ENCODE measurements at places on chromosomes 6 and 20. TPM values are rescaled to one million over a fixed set of nuclear protein-coding genes. Genes with fewer than 3 reads are reported as not detected.

XKR7 gene
- 2.3 TPM for total RNA-seq

DNA sequence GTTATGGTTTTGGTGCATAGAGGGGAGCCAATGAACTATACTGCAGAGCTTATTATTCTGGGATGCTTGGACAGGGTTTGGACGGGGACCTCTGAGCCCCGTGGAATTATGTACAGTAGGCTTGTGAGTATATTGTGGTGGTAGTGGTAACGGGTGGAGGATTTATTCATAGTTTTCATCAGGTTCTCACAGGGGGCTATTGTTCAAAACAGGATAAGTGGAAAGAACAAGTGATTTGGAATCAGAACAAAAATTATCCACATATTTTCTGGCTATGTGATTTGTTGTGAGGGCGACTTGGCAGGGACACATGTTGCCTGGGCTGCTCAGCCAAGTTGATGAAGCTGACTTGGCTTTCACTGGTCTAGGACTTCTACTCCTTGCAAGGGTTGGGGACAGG lies 64.6 kb upstream of the ELOVL5 start:
- no peak overlapping the region for H3K27ac ChIP-seq
- no peak for DNase-seq
- H3K27me3 ChIP-seq, result no peaks in the 10 kb centered on the region
- peaks cover 13% of the 10 kb centered on the region for H3K4me1 ChIP-seq

GRCh38 chr6:37017606-37018197 lies 12.2 kb downstream of the FGD2 start:
- H3K27me3 ChIP-seq, result no peaks in the 10 kb centered on the region
- no peaks in the 10 kb centered on the region for H3K36me3 ChIP-seq
- no peak for DNase-seq
- no peak overlapping the region for H3K27ac ChIP-seq
- no peak overlapping the region for H3K4me3 ChIP-seq

KHDC1L gene
- total RNA-seq, result not detected

SLC2A4RG gene
- total RNA-seq, result 47.2 TPM

PHF3 gene
- total RNA-seq, result 50.2 TPM

FAM83C gene
- not detected for total RNA-seq

GRCh38 chr6:21265730-21266044 lies 327.9 kb upstream of the SOX4 start:
- H3K4me3 ChIP-seq, result no peak overlapping the region
- DNase-seq, result no peak
- H3K4me1 ChIP-seq, result peaks cover 12% of the 10 kb centered on the region

DNA sequence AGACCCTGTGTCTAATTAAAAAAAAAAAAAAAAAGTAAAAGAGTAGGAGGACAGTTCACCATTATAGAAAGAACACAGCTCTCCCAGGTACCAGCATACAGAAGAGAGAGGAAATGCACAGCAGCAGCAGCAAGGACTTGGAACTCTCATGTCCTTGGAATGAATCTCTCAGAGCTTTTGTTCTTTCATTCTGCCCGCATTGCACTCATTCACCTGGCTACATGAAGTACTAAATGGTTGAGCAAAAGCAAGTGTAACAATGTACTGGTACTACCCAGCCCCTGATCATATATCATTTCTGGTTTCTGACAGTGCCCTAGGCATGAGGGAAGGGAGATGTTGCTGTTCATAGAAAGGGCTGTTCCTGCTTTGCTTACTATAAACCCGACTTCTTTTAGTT lies 12.1 kb upstream of the BTN3A3 start:
- no peaks in the 10 kb centered on the region for H3K27me3 ChIP-seq
- H3K27ac ChIP-seq, result no peak overlapping the region
- no peaks in the 10 kb centered on the region for H3K4me1 ChIP-seq
- no peak for DNase-seq
- H3K4me3 ChIP-seq, result no peak overlapping the region

DNA sequence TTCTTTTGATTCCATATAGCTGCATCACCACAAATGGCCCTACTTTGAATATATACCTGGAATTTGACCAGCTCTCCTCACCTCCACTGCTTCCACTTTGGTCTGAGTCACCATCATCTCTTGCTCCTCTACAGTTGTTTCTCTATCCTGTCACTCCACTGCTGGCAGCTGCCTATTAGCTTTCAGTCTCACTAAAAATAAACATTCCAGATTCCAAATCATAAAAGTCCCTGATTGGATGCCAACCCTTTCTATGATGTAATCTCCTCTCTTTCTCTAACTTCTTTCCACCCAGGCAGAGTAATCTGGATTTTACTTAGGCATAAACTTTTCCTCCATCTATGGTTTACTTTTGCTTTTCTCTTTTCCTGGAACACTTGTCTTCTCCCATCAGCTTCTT lies 49.1 kb downstream of the RFPL4B start:
- no peak overlapping the region for H3K4me3 ChIP-seq
- no peaks in the 10 kb centered on the region for H3K4me1 ChIP-seq
- H3K36me3 ChIP-seq, result peaks cover 4% of the 10 kb centered on the region
- no peak overlapping the region for H3K27ac ChIP-seq
- H3K27me3 ChIP-seq, result no peaks in the 10 kb centered on the region

DNA sequence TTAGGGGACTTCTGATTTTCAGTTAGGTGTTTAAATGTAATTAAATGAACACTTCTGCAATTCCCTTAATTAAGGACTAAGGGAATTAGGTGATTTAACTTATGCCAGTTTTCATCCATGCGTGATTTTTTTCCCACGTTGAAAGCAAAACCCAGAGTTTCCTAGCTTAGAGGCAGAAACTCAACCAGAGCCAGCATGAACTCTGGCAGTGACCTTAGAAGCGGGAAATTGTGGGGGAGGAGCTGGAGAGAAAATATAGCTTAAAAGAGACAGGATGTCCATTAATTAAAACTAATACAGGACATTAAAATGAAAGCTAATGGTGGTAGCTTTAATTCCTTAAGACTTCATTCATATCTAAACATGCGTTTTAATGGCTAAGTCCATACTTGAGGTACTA lies 41.6 kb downstream of the IYD start:
- H3K36me3 ChIP-seq, result 0 out of 2 replicates have a peak, but pooled peaks cover 2% of the 10 kb centered on the region
- no peak for DNase-seq
- no peaks in the 10 kb centered on the region for H3K27me3 ChIP-seq
- no peak overlapping the region for H3K4me3 ChIP-seq
- H3K4me1 ChIP-seq, result no peaks in the 10 kb centered on the region
- no peak overlapping the region for H3K27ac ChIP-seq

JPH2 gene
- total RNA-seq, result 0.81 TPM

PTCRA gene
- not detected for total RNA-seq

DNA sequence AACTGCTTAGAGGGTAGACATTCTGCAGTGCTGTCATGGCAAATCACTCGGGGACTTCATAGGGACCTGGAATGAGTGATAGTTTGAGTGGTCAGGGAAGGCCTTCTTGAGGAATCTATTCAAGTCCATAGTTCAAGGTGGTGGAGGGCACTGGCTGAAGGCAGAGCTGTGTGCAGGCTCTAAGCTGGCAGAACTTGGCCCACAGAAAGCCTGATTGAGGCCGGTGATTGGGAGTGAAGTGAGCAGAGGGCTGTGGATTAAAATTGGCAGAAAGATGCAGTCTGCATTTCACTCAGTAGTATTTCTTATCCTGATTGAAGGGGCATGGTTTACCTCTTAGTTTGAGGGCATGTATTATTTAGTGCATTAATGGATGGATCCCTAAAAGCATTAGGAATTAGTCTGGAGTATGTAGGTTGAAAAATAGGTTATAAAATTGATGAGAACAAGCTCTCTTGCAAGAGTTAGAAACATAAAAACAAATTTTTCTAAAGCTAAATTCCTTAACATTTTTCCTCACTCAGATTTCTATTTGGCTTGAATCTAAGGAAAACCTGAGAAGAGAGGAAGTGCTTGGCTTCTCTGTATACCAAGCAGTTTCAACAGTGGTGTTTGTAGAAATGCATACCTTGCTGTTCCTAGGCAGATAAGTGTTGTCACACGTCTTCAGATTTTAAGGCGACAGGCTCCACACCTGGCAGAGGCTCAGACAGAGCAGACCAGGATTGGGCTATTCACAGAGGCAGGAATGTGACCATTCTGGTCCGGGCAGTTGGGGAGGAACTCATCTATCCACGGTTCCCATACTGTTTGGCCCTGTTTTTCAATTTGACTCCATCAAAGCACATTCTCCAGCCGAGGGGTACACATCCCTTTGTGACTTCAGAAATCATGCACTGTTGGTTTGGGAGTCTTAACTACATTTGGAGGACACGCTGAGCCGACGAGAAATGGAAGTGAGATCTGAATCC lies 45.2 kb downstream of the UTRN start:
- peak; percentile 86 for DNase-seq
- peaks cover 91% of the 10 kb centered on the region for H3K4me1 ChIP-seq
- no peaks in the 10 kb centered on the region for H3K36me3 ChIP-seq
- H3K4me3 ChIP-seq, result peak overlapping the region; percentile 71

GRCh38 chr20:15575255-15575654 lies 998.0 kb downstream of the KIF16B start:
- H3K27ac ChIP-seq, result no peak overlapping the region

ADGRB3 gene
- 1.0 TPM for total RNA-seq

DNA sequence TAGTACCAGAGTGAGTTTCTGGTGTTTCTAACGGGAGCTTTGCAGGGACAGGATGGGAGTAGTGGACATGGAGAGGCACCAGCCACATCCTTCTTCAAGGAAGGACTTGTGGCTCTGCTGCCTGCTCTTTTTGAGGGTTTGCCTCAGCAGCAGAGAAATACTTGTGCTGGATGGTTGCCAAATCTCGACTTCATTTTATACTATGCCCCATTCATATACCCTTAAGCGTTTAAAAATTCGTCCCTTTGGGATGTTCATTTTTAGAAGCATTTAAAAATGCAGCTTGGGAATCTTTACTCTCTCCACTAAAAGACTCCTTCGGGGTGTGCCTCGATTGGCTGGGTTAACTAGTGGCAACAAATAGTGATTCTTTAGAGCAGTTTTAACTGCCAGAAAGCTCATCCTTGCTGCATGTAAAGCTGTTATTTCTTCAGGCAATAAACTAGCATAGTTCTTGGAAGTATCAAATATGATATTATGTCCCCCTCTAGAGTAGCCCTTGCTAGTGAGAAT lies 126.5 kb upstream of the B3GAT2 start:
- no peak for DNase-seq
- no peaks in the 10 kb centered on the region for H3K4me1 ChIP-seq
- no peak overlapping the region for H3K27ac ChIP-seq

DNA sequence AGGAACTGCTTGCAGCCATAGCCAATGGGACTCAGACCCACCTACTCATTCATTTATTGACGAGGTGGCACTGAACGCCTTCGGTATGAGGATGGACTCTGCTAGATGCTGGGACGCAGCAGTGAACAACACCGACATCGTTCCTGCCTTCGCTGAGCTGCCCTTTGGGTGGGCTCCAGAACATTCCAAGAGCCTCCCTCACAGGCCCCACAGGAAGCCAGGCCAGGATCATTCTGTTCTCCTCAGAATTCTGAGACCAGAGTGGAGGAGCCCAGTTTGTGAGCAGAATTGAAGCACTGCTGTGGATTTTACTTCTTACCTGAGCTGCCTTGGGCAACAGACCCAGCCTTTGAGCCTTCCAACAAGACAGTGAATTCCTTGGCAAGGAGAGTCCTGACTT lies 82.1 kb downstream of the KCNB1 start:
- no peak overlapping the region for H3K4me3 ChIP-seq
- DNase-seq, result no peak
- peaks cover 21% of the 10 kb centered on the region for H3K4me1 ChIP-seq
- H3K36me3 ChIP-seq, result no peaks in the 10 kb centered on the region

DNA sequence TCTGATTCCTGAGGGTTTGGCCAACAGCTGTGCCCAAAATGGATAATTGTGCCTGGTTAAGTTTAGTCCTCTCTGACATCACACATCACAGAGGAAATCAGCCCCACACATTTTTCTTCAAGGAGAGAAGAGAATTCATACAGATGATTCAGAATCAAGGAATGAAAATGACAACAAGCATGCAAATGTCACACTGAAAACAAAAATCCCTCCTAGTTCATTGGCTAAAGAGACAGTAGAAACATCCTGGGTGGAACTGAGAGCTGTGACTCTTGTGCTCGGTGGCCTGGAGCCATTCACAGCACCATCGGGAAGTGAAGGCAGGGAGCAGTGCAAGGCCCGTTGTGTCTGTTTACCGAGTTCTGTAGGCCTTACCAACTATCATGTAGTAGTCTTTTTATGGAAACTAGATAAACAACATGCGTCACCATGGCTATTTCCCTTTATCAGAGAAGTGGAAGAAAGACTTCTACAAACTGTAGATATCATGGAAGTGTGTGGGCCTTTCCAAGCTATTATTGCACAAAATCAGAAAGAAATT lies 81.7 kb upstream of the TENT5A start:
- no peaks in the 10 kb centered on the region for H3K36me3 ChIP-seq
- no peak for DNase-seq
- H3K4me3 ChIP-seq, result no peak overlapping the region
- H3K27ac ChIP-seq, result no peak overlapping the region

GRCh38 chr6:112560651-112561050 lies 213.5 kb downstream of the RFPL4B start:
- no peak overlapping the region for H3K27ac ChIP-seq
- no peaks in the 10 kb centered on the region for H3K27me3 ChIP-seq
- DNase-seq, result no peak
- H3K4me1 ChIP-seq, result peaks cover 14% of the 10 kb centered on the region

- H3K4me3 ChIP-seq, result no peak overlapping the region
- no peak for DNase-seq
- no peaks in the 10 kb centered on the region for H3K36me3 ChIP-seq
- peaks cover 30% of the 10 kb centered on the region for H3K4me1 ChIP-seq
- peaks cover 5% of the 10 kb centered on the region for H3K27me3 ChIP-seq
These were observed 7.5 kb downstream of the HSPA12B start for GRCh38 chr20:3739926-3740451.

NKAPL gene
- total RNA-seq, result 0.41 TPM

DNA sequence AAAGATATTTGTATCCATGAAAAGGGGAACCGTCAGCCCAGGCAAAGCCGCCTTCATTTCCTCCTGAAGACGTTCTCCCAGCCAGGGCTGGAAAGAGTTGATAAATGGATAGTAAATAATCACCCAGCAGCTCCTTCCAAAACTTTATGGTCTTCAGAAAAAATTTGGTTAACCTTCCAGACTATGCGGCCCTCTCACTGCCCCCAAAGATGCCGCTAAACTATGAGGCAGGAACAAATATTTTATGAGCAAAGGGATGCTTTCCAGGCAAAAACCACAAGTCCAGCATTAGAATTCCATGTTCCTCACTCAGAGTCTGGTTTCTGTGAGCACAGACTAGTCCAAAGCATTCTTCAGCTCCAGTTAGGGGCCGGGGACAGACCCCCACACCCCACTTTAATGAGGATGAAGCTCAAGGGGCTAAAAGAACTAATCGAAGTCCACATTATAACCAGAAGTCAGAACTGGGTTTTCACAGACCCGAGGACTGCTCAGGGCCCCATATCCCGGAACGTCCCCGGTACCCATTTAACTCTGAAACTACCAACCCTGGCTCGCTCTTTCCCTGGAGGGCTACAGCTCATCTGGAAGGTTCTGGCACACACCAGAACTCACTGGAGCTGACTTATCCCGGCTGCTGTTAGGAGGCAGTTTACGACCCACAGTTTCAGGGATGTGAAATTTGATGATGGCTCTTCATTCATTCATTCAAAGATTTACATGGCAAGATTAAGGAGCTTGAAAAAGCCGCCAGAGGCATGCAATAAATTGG lies 29.4 kb downstream of the BMP7 start:
- peaks cover 36% of the 10 kb centered on the region for H3K36me3 ChIP-seq
- no peak overlapping the region for H3K4me3 ChIP-seq
- peaks cover 26% of the 10 kb centered on the region for H3K27me3 ChIP-seq
- no peak for DNase-seq

GRCh38 chr6:144106206-144106605 lies 10.8 kb upstream of the SF3B5 start:
- DNase-seq, result no peak
- H3K4me1 ChIP-seq, result no peaks in the 10 kb centered on the region
- no peak overlapping the region for H3K4me3 ChIP-seq
- no peaks in the 10 kb centered on the region for H3K27me3 ChIP-seq
- no peaks in the 10 kb centered on the region for H3K36me3 ChIP-seq
- H3K27ac ChIP-seq, result no peak overlapping the region
